ENCODE measurements at places on chromosomes 7 and 10.

GRCh38 chr10:115744089-115744488, 528.9 kb downstream of the GFRA1 start:
- no peak for DNase-seq

- DNase-seq = no peak
Measured at GRCh38 chr7:32218741-32219288, 148.6 kb upstream of the PDE1C start.

DNA sequence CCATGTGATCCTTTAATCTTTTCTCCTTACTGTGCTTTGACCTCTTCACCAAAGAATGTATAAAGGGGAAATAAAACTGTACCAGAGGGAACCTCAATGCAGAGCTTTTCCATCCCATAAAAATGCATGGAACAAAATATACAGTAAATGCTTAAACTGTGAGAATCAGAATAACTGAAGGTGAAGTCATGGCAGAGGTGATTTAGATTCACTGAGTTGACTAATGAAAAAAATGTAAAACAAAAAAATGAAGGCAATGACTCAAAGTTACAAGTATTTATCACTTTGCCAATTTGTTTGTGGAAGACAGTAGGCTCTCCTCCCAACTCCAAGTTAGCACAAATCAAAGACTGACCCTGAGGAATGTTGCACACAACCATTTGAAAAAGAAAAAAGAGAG, 1331.6 kb upstream of the SORCS1 start:
- no peak for DNase-seq

DNA sequence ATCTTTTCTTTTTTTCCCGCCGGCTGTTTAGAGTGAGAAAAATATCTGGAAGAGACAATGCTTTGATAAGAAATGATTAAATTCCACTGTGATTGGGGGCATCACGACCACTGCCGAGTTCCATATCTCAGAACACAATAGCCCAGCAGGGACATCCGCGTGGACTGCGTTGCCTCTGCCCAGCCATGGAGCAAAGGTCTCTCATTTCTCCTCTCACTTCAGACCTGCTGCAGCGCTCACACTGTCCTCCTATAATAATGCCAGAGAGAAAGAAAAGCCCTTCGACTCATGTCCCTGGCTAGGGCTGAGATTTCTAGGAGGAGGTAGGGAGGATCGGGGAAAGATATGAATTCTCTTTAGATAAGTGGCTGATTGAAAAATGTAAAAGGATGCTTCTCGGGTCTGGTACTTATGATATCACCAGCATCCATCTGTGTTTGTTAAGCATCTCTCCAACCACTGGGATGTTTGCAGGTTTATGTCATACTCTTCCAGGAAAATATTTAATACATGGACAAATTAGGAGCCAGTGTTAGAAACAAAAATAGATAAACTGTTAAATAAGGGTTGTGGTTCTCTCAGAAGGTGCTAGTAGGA, 472.9 kb upstream of the AKR1E2 start:
- no peak for DNase-seq
